ENCODE measurements at places on chromosomes 1 and 21. TPM values are rescaled to one million over a fixed set of nuclear protein-coding genes. Genes with fewer than 3 reads are reported as not detected.

- DNase-seq = peak; percentile 82
Measured at GRCh38 chr1:43435146-43436145, 18.3 kb downstream of the HYI start.

DNA sequence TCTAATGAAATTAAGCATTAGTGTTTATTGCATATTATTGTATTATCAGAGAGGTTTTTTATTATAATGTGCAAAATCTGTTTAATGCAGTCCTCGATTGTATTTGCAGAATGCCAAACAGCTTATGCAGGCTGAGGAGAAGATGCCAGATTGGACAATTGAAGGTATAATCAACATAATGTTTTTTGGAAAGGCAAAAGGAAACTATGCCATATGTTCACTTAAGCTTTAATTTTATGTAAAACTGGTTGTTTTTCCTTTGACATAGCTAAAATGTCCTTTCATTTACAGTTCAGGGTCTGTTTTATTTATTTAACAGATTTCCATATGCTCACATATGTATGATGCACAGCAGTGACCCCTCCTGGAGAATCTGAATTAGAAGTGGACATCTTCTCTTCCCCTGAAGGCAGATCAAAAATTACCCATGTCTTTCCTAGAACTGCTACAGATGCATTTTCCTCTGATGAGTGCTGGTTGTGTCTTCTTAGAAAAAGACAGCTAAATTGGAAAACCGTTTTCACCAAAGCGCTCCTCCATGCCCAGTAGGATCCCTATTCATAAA, 143.5 kb upstream of the USH2A start:
- peak; percentile 32 for DNase-seq

The CKS1B gene
- total RNA-seq = 24.0 TPM

DNA sequence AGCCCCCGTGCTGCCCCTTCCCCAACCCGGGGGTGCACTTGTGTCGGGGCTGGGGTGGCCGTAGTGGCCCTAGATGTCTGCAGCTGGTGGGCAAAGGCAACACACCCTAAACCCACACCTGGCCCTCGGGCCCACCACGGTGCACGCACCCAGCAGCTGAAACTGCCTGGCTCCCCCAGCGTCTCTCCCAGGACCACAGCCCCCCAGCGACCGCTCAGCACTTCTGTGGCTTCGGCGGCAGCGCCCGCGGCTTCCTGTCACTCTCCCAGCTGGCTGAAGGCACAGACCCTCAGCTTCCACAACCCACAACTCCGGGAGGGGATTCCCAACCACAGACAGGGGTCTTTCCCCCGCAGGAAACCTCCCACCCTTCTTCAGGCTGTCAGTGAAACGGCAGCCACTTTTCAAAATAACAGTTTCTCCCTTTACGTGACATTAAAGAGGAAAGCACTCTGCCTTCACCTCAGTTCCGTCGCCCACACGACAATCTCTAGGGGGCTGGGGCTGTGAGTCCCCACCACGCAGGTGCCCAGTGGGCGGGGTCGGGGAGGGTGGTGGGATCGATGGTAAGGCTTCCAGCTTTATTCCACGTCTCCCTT, 40.7 kb upstream of the COL6A2 start:
- no peak for DNase-seq

The LAMC2 gene
- total RNA-seq = 2.0 TPM

- no peak for DNase-seq
Measured at GRCh38 chr1:152148051-152148450, 11.0 kb downstream of the RPTN start.

DNA sequence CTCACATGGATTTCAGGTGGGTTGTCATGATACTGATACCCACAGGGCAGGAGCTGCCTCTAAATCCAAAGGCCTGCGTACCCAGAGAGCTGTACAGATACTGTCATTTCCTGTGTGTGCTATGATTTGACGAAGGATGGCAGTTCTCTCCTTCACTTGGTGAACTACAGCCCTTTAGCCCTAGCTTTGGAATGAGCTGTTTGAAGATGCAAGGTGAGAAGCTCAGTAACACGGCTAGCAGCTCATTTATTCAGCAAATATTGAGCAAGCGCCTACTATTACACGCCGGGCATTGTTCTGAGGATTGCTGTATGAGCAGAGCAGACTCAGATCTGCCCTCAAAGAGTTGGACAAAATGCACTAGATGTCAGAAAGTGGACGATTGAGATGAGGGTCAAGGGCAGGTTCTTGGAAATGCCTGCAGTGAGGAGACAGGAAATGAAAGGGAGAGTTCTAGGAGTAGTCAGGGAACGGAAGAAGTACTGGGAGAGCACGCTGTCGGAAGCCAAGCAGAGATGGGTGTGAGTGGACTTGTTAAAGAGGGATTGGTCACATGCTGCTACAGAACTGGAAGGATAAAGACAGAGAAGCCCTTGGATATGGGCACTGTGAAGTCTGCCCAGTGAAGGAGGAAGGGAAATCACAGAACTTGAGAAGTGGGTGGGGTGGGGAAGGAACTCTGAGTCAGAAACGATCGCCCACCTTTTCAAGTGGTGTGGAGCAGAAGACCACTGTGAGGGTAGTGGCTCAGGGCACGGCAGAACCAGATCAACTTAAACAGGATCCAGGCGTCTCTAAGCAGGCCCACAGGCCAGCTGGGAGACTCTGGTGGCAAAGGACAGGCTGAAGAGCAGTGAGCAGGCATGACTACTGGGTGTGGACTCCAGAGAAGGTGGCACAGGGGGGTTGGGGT, 7.1 kb downstream of the PTGFRN start:
- DNase-seq = no peak
